Stimulated activated CD8-positive, alpha-beta memory T cell treated with anti-CD3 and anti-CD28 coated beads, Interleukin-7, amount 100 ng/mL, for 24 hours (primary cell): ENCODE measurements at places on chromosomes 13 and 19.

GRCh38 chr13:37715606-37716015 is 117.0 kb upstream of the POSTN start:
- DNase-seq = no peak

DNA sequence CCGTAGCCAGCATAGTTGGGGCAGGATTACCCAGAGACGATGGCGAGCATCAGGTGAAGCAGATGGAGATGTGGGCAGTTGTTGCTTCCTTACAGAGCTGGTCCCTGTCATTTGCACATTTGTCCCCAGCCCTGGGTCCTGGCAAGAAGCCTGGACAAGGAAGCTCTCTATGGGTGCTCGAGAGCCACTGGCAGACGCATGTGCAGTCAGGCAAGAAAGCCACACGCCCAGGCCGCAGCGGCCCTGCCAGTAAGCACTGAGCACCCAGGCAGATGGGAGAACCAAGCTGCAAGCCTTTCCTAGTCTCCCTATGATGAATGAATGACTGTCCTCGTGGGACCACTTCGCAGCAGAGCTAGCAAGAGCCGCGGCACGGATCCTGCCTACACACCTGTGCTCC is 182.8 kb downstream of the FOXO1 start:
- no peak for DNase-seq

DNA sequence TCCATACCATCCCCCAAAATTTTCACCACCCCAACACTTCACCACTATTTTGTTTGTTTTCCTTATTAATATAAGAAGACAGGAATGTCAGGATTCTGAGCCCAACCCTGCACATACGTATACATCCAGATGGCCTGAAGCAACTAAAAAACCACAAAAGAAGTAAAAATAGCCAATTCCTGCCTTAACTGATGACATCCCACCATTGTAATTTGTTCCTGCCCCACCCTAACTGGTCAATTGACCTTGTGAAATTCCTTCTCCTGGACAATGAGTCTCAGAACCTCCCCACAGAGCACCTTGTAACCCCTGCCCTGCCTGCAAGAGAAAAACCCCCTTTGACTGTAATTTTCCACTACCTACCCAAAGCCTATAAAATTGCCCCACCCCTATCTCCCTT is 132.5 kb downstream of the ZNF675 start:
- no peak for DNase-seq

GRCh38 chr13:31009166-31009565 is 76.7 kb downstream of the TEX26 start:
- no peak for DNase-seq

DNA sequence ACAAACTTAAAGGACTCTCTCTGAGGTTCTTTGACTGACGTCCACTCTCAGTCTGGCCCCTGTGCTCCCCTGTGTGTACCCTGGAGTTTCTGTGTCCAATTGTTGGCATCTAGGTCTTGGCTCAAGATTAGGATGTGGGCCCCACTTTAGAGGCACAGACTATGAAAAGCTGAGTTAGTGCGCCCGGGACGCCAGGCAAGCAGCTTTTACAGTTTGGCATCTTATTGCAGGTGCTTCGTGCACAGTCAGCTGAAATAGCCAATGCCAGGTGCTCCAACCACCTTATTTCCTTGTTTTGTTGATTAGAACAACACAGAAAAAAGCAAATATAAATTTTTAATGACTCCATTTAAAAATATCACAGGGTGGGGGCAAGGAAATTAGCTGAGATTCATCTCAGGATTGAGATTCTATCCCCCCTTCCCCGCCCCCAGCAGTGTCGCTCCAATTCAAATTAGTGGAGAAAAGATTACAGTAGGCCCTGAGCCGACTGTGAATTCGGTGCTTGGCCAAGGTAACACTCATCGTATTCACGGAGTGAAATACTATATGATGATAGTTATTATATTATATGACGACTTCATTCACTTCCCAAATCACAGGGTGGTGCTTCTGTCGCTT is 4.3 kb downstream of the SOX1 start:
- DNase-seq = no peak

- no peak for DNase-seq
Observed at GRCh38 chr19:46491975-46492682, 3.5 kb downstream of the PNMA8B start.

DNA sequence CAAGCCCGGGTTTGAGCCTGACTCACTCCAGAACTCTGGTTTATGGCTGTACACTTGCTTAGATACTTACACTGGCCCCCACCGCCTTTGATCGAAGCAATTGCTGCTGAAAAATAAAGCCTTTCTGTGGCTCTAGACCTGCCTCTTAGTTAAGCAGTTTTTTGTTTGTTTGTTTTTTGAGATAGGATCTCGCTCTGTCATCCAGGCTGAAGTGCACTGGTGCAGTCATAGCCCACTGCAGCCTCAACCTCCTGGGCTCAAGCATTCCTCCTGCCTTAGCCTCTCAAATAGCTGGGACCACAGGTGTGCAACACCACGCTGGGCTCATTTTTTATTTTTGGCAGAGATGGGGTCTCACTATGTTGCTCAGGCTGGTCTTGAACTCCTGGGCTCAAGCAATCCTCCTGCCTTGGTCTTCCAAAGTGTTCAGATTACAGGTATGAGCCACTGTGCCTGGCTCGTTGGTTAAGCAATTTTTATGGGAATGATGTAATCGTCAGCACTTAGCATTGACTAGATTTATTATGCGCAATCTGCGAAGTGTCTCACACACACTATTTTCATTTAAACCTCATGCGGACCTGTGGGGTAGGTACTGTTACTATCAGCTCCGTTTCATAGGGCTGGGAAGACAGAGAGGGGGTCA is 22.2 kb downstream of the PPP2R1A start:
- no peak for DNase-seq
